ENCODE measurements at places on chromosomes 2 and 18.
A peak's percentile ranks its signal among the peaks of the same experiment; 100 is the strongest.

- no peak for DNase-seq
Measured at GRCh38 chr2:191894681-191895147, 47.8 kb upstream of the CAVIN2 start.

GRCh38 chr2:64860276-64860885 lies 128.8 kb upstream of the SLC1A4 start:
- DNase-seq, result no peak

- DNase-seq, result no peak
Measured at GRCh38 chr2:74255660-74256213, 57.3 kb downstream of the MTHFD2 start.

DNA sequence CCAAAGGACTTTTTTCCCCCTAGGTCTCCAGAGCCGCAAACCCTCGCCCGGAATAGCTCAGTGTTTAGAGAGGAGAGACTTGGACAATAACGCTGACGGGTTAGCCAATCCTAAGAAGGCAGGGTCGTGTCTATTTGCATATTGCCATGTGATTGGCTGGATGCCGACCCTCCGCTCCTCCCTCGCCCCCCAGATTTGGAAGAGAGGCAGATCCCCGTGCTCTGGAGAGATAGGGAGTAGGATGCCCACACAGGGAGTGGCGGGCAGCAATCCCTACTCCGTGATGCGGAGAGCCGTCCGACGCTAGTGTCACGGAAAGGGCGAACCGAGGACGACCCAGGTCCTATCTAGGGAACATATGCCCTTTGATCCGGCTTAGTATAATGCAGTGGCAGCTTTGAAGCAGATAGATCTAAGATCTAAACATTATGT lies 1.4 kb downstream of the WNT6 start:
- DNase-seq, result peak; percentile 67

- DNase-seq, result no peak
Measured at GRCh38 chr18:13514558-13514957, 211.8 kb downstream of the FAM210A start.

GRCh38 chr2:101328474-101329007 lies 20.0 kb upstream of the RNF149 start:
- DNase-seq, result no peak

- DNase-seq, result no peak
Measured at GRCh38 chr2:224781400-224781799, 65.2 kb upstream of the CCDC195 start.

DNA sequence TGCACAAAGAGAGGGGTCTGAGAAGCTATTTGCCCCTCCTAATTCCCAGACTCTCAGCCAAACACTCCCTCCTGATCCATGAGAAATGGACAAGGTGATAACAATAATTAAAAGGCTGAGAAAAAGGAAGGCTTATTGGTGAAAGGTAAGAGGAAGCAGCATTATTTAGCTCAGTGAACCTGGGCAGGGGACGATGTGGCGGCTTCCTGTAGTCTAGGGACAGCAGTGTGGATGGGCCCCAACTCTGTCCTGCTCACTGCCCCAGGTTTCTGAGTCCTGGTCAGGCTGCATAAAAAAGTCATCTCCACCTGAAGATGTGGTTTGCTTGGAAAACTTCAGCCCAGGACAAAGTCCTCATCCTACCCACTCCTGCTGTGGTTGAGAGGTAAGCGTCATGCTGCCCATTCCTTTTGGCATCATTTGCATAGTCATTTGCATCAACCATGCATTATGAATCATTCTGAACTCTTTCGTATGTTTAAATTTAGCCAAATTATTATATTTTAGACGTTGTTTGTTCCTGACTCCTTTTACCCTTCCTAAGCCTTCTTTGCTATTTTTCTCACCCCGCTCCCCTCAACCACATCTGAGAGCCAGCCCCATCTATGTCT lies 126.8 kb downstream of the CLIP4 start:
- DNase-seq, result no peak

- DNase-seq, result no peak
Measured at GRCh38 chr2:110805894-110806452, 73.6 kb downstream of the ACOXL start.
